ENCODE measurements at places on chromosomes 5 and 9.

DNA sequence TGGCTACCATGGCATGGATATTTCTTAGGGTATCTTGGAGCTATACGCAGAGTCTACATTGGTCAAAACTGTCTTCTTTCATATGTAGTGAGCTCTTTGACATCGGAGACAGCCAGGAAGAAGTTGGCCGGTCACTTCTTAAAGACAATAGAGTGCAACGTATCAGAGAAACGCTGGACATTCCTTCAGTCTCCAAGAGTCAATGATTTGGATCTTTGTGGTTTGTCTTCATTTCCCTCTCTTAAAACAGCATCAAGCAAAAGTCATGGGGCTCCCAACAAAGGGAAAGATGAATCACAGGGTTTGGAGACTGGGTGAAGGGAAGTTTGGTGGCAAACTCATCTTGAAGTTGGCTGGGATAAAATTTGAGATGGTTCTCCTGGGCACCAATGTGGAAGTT, 320.1 kb downstream of the AGTPBP1 start:
- DNase-seq = no peak

DNA sequence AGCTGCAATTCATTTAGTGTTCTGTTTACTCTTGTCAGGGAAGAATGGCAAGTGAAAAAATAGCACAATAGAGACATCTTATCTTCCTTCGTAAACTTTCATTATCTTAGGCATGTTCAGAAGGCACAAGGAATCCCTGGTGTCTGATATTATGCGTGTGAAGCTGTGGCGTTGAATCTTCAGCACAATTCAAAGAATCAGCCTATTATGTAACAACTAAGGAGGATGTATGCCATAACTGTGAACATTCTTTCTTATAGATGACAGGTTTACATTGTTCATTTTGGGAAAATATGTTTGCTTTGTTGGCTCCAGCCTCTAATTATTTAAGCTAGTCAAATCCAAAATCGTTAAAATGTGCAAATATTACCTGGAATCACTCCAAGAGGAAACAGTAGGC, 446.1 kb downstream of the ANXA1 start:
- DNase-seq = no peak

- DNase-seq = no peak
Measured at GRCh38 chr5:40429258-40430100, 250.2 kb upstream of the PTGER4 start.

DNA sequence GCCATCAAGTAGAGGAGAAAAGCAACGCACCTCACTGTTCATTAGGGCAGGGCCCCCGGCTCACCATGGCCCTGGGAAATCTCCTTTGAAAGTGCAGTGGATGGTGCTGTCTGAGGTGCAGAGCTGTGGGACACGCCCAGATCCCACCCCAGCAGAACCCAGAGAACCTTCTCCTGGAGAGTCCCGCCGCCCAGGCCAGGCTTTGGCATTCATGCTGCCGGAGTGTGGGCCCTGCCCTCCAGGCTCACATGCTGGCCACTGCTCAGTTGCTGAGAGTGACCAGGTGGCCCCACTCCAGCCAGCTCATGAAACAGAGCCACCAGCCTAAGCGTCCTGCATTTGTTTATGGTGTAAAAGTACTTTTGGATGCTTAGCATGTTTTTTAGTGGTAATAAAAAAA, 23.8 kb upstream of the LRRC14B start:
- no peak for DNase-seq

DNA sequence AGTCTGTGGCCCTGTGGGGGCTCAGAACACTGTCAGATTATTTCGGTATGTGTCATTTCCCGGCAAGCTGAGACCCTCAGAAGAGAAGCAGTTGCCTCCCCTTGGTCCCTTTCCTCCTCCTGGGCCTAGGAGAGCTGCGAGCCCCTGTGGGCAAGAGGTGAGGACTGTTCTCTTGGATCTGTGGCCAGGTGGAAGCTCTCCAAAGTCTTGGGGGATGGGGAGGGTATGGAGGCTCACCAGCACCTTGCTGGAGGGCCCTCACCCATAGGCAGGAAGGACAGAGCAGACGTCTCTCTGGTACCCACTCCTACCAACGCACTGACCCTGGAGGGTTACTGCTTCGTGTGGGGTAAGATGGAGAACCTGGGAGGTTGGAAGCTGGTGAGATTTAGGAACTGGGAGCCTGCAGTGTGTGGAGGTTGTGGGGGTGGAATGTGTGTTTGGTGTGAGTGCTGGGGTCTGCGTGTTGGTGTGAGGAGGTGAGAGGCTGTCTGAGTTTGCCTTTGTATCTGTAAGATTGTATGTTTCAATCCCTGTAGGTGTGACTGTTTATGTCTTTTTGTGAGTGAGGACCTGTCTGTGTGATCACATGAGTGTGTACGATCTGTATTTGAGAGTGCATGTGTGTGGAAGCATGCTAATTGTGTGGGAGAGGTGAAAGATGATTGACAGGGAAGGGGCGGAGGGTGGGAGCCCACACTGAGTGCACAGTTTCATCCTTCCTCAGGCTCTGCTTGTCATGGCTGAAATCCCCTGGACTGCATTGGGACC, 52.4 kb upstream of the PSD2 start:
- DNase-seq = no peak

GRCh38 chr9:85158512-85158911, 489.0 kb downstream of the NTRK2 start:
- no peak for DNase-seq

DNA sequence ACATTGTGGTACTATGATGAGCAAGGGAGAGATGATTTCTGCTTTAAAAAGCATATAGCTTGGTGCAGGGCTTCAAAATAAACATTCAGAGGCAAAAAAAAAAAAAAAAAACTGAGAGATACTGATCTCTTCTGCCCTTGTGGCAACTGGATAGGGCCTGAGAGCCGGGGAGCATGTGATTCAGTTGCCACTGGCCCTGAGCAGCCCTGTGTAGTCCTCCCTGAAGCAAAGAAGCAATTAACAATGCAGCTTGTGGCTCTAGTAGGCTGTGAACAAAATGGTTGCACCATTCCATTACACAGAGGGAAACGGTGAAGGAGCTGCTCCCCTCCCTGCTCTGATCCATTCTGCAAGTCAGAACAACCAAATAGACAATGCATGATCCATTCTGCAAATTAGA, 347.5 kb upstream of the DAB2 start:
- no peak for DNase-seq

DNA sequence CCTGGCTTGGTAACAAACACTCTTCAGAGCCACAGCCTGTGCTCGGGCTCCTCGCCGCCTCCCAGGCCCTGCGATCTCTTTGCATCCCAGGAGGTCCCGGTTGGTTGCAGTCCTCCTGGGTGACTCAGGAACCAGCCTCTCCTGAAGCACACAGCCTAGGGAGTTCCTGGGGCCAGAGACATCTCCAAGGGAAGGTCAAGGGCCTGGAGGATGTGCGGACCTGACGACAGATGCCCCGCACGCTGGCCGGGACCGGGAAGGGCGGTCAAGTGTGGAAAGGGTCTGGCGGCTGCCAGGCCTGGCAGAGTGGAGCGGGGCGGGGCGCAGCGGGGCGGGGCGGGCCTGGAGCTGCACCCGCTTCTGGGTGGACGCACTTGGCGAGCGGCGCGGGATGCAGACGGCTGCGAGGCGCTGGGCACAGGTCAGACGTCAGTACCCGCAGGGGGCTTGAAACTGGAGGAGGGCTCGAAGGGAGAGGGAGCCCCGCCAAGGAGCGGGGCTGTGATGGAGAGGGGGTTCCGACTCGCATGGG, 45.0 kb upstream of the PRSS3 start:
- DNase-seq = no peak

DNA sequence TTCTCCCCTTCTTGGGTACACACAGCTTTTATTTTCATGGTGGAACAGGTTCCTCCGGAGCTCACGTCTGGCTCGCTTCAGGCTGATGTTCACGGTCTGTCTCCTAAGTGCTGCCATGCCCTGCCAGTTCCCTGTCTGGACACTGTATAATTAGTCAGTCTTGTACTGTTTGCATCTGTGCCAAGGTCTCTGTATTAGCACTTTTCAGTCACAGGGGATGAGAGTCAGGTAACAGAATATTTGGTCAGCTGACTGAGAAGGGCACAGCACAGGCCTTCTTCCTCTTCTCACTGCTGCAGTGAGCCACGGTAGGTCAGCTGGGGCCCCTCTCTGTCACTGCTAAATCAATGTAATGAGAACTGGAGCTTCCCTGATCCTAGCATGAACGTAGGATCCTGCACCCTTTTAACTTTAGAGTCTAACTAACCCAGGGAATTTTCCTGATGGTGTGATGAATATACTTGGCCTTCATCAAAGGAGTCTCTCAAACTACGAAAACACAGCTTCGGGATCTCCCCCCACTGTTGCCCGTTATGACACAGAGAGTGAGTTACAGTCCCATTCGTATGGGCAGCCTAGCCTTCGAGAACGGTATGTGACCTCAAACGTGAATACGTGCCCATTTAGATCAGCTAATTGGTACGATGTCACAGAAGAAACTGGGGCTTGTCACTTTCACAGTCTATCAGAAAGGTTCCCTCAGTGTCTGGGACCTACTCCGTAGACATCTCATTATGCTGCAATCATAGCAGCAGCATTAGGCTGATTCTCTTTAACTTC, 354.1 kb upstream of the RFX3 start:
- DNase-seq = no peak

GRCh38 chr5:159902444-159903121, 13.7 kb upstream of the ADRA1B start:
- DNase-seq = no peak

GRCh38 chr9:110776221-110776620, 107.6 kb downstream of the MUSK start:
- DNase-seq = no peak

DNA sequence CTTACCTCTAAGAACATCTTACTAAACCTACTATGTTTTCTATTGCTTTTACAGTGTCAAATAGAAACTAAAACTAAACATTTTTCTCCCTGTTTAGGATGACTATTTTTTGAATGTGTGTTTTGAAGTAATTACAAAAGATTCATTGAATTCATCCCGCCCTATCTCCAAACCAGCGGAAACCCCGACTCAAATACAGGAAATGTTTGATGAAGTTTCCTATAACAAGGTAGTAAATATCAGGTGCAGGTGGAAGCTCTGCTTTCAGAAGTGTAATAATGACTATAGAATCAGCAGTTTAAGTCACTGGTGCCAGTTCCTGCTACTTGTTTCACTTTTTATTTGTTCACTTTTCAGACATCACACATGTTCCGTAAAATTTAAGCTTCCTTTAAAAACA, 20.0 kb downstream of the ERAP2 start:
- no peak for DNase-seq

DNA sequence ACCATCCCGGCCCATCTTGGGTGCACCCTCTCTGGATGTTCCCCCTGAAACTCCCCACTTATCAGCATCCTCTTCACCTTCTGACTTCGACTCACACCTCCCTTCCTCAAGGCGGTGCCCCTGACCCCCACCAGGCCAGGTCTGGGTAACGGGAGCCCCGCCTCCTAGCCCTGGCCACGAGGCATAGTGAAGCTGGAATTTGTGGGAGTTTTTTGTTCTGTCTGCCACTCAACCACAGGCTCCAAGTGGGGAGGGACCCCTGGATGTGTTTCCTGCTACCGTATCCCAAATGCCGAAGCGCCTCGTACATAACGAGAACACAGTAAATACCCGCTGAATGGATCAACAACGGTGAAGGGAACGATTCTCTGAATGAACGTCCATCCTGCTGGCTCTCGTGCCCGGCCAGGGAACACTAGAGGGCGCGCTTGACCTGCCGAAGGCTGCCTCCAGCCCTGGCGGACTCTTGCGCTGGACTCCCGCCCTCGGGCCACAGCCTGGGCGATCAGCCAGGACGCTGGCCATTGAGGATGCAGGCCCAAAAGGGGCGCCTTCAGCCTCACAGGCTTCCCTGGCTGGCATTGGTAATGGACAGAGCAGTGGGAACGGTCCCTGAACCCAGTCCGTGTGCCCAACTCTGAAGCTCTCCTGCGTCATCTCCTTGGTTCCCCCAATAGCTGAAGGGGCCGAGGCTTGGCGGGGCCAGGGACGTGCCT, 47.3 kb upstream of the PHYKPL start:
- no peak for DNase-seq

DNA sequence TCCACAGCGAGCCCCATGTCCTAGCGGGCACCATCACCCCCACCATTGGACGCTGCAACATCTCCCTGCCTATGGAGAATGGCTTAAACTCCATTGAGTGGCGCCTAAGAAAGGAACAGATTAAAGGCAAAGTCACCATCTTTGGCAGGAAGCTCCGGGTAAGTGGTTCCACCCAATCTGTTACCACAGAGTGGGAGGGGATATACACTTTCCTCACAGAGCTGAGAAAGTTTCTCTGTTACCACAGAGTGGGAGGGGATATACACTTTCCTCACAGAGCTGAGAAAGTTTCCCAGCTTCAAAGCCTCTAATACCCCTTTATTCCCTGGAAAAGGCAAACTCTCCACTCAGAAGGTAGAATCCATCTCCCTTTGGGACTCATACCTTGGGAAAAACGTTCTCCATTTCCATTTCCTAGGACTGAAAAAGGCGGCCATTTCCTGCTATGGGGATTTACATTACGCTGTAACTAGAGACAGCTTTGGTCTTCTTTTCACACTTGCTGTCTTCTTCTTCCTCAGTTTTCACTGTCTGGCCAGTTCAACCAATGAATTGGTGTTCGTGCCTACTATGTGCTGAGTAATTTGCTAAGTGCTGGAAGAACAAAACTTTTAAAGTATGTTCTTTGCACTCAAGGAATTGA, 63.4 kb upstream of the WWC1 start:
- no peak for DNase-seq

DNA sequence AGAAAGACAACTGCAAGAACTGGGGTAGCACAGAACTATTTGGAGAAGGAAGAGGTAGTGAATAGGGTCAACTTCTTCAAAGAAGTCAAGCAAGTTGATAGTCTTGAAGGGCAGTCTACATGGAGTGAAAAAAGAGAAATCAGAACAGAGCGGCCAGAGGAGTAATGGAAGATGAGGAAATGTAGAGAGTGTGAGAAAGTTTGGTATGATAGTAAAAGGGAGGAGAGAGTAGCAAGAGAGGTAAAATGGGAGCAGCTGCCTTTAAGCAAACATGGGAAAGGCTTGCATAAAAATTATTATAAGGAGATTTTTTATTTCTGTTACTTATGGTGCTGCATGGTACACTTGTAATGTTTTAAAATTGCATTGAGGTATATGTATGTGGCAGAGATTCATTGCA, 6.8 kb downstream of the ITGA2 start:
- DNase-seq = no peak

GRCh38 chr9:134526584-134527477, 114.8 kb upstream of the COL5A1 start:
- DNase-seq = no peak

DNA sequence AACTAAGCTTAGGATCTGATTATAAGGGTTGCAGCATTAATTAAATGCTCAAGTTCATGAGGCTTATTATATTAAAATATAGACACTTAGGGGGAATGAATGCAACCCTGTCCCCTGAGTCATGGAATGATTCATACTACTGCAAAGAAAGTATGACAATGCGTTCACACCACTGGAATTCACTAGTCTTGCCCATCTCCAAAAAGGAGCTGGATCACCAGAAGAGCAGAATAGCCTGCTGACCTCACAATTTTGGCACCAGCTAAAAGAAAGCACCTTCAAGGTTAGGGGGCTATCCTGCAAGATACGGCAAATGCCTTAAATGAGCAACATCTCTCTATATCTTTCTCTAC, 32.0 kb upstream of the TMED7 start:
- DNase-seq = no peak

DNA sequence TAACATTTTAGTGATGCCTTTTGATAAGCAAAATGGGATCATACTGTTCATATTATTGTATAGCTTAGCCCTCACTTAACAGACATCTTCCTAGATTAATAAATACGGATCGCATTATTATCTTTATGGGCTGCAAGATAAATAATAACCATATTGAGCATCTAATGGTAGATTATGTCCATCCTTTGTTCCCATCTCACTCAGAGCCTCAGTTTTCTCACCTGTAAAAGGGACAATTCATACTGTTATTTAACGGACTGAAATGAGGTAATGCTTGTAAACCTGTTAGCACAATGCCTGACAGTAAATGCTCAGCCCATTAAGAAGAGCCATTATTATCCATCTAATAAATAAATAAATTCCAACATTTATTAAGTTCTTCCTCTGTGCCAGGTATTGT, 3.0 kb upstream of the RPL26L1 start:
- no peak for DNase-seq
